EL (cell line): ENCODE measurements at places on chromosomes 7 and 10.

GRCh38 chr7:67854221-67855178 lies 857.9 kb downstream of the TYW1 start:
- no peak for DNase-seq

DNA sequence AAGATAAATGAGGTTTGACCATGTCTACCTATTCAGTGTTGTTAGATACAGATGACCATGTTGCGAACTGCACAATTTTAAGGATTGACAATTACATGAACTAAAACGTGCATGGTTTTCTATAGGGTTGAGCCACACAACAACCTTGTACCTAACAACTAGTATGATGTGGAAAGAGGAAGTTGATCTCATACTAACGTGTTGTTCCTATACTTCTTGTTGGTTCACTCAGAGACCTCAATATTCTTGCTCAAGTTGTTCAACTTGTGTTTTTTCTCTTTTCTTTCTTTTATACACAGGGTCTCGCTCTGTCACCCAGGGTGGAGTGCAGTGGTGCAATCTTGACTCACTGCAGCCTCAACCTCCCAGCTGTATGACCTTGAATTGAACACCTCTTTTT lies 6.1 kb upstream of the KEL start:
- no peak for DNase-seq

DNA sequence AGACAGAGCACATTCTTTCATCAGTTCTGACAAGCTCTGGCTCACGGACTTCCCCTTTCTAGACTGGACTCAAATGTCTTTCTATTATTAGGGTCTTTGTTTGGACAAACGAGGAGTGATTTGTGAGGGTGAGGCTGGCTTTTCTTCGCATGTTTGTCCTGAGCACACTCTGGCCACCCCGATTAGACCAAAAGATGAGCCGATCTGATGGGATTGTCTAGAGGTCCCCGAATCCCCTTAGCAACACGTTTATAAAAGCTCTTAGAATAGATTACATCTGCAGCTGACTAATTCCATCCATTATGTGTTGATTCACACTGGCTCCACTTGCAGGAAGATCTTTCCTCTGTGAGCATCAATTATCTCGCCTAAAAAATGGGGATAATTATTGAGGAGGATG lies 675.4 kb upstream of the AUTS2 start:
- DNase-seq: no peak

DNA sequence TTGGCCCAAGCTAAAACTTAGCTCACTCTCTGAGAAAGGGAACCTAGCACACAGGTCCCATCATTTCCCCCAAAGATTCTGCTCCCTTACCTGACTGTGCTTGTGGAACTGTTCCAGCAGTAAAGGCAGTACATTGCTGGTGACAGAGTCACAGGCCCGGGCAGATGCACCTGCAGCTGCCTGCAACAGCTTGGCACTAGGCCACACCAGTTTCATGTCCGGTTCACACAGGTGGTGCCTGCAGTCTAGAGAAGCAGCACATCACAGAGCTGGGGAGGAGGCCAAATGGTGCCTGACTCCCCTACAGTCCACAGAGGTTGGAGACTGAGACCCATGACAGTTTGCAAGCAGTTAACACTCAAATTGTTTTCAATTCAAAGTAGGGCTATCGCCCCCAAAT lies 22.2 kb downstream of the ZDHHC16 start:
- no peak for DNase-seq

DNA sequence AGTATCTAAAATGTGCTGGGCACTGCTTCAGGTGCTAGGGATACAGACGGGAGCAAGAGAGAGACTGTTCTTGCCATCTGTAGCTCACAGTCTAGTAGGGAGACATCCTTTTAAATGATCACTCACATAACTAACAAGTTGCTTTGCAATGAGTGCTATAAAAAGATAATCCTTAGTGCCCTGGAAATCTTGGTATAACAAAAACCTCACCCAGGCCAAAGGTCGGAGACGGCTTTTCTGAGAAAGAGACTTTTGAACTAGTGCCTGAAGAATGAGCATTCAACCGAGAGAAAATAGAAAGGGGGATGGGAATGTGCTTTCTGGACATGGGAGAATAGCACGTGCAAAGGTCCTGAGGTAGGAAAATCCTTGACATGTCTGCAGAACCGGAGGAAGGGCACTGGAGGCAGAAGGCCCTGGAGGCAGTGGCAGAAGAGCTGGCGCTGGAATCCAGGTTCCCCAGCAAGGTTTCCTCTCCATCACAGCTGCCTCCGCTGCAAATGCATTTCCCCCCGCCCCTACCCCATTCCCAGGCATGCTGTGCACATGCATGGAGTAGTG lies 89.4 kb downstream of the COL13A1 start:
- no peak for DNase-seq

- DNase-seq: peak; percentile 44
Measured at GRCh38 chr10:58696736-58697135, 184.1 kb downstream of the BICC1 start.

- no peak for DNase-seq
Measured at GRCh38 chr10:71319800-71320392, 837 bp downstream of the SLC29A3 start.

- DNase-seq: no peak
Measured at GRCh38 chr10:100864978-100865377, 47.8 kb upstream of the SLF2 start.

GRCh38 chr7:78968951-78969350 lies 484.5 kb downstream of the MAGI2 start:
- DNase-seq: no peak

DNA sequence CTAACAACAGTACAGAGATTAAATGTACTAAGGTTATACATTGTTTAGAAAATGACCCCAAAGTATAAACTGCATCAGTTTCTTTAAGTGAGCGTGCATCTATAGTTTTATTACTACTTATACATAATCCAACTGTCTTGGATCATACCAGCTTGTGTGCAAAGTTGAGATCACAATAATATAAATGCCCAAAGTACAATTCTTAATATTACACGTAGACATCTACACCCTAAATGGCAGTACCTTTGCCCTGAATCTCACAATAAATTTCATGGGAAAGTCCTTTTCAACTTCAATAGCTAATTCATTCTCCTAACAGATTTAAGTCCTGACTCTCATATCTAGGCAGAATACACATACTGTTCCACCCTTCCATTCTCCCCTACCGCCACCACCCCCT lies 11.8 kb downstream of the SCIN start:
- no peak for DNase-seq

DNA sequence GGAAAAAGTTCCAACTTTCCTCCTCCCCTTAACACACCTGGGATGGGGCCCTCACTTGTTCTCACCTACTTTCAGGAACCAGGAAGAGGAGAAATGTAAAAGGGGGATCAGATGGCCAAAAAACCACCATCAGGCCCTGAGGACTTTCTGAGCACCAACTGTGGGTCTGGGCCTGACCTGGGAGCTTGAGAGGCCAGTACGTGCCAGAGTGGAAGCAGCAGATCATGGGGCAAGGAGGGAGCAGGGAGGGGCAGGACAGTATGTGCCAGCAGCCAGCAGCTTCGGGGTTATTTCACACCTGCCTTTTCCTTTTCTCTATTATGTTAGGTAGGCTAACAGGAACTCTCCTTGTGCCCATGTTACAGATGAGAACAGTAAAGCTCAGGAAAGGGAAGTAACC lies 118.8 kb upstream of the UNC5B start:
- DNase-seq: no peak

DNA sequence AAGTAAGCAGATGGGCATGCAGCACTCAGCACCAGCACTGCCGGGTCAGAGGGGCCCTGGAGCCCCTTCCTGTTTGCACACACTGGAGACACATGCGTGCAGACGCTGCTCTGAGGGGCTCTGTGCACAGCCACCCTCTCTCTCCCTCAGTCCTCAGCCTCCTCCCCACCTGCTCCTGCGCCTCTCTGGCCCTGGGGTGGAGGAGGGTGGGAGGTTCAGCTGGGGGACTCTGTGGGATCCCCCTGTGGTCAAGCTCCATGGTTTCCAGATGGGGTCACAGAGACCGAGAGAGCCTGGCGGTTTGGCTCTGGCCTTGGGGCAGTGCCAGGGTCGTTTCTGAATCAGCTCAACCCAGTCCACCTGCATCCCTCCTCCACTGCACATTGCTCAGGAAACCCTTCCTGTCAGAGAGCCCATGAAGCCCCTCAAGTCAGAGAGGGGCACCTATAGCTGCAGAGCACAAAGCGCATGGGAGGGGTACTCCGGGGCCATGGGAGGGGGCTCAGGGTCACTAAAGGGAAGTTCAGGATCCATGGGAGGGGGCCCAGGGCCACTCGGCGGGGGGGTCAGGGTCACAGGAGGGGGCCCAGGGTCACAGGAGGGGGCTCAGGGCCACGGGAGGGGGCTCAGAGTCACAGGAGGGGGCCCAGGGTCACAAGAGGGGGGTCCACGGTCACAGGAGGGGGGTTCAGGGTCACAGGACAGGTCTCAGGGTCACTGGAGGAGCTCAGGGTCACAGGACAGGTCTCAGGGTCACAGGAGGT lies 161.7 kb downstream of the ADARB2 start:
- DNase-seq: no peak

- DNase-seq: no peak
Measured at GRCh38 chr7:37570145-37570544, 113.4 kb upstream of the GPR141 start.
